Panc1 (cell line): ENCODE measurements at places on chromosomes 11 and 22. TPM values are rescaled to one million over a fixed set of nuclear protein-coding genes. Genes with fewer than 3 reads are reported as not detected.

- DNase-seq: no peak
These were observed 1101.9 kb upstream of the TENM4 start for GRCh38 chr11:80542704-80543103.

GRCh38 chr11:133723056-133723455 lies 122.3 kb downstream of the SPATA19 start:
- no peak for DNase-seq

The OVCH2 gene
- total RNA-seq: not detected

The APOL5 gene
- total RNA-seq: not detected

DNA sequence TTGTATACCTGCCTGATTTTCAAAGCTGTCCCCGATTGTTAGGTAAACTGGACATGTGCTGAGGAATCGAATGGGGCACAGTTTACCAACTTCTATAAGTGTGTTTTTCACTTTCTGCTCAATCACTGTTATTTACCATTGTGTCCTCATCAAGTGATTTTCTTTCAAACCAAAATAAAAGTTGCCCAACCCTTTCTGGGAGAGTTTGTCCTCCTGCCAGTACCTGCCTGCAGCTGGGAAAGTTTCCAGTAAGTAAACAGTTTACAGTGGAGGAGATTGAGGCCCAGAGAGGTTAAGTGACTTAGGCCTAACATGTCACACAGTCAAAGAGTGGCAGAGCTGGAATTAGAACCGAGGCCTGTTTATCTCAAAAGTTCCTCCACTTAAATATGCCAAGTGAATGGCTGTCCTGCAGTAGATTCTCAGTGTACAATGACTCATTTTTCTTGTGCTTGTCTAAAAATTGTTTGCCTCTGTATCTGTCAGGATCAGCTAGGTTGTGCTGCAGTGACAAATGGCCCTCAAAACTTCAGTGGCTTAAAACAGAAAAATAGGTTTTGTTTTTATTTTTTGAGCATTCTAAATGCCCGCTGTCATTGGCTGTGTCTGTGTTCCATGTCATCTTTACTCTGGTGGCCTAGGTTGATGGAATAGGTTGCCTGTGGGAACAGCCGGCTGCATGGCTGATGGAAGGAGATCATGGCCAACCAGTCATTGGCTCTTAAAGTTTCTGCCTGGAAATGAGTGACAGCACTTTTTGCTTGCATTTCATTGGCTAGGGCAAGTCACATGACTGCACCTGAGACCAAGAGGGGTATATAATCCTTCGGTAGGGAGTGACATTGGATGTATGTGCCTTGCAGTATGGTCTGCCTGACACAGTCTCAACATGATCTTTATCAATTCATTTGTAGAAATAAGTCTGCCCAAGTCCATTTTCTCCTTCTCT lies 61.8 kb upstream of the CRYBB3 start:
- DNase-seq: no peak

GRCh38 chr11:64340671-64341335 lies 799 bp downstream of the CCDC88B start:
- DNase-seq: no peak

The INS gene
- total RNA-seq: not detected

- no peak for DNase-seq
These were observed 48.0 kb downstream of the BID start for GRCh38 chr22:17726006-17726927.

The OR52E6 gene
- total RNA-seq: not detected

The SAA2 gene
- 4.0 TPM for total RNA-seq

DNA sequence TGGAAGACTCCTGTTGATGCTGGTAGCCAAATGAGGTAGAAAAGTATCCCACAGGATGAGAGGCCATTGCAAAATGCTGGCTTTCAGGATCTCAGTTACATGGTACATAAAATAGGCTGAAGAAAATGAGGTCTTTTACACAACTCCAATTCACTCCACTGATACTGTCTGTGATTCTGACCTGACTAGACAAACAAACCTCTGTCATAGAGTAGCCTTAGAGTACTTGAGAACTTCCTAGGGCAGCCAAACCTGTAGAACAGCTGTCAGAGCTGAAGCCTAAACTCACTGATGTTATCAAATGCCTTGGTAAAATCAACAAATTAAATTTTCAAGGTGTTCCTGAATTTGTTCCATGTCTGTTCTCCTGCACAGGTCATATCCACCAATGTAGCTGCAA lies 26.2 kb upstream of the POGLUT3 start:
- no peak for DNase-seq

GRCh38 chr11:116773203-116774097 lies 663 bp upstream of the BUD13 start:
- no peak for DNase-seq

The ASPHD2 gene
- total RNA-seq: 0.15 TPM

The CCDC116 gene
- not detected for total RNA-seq

The CYP2D6 gene
- total RNA-seq: 2.7 TPM

The B4GALNT4 gene
- 122 TPM for total RNA-seq

DNA sequence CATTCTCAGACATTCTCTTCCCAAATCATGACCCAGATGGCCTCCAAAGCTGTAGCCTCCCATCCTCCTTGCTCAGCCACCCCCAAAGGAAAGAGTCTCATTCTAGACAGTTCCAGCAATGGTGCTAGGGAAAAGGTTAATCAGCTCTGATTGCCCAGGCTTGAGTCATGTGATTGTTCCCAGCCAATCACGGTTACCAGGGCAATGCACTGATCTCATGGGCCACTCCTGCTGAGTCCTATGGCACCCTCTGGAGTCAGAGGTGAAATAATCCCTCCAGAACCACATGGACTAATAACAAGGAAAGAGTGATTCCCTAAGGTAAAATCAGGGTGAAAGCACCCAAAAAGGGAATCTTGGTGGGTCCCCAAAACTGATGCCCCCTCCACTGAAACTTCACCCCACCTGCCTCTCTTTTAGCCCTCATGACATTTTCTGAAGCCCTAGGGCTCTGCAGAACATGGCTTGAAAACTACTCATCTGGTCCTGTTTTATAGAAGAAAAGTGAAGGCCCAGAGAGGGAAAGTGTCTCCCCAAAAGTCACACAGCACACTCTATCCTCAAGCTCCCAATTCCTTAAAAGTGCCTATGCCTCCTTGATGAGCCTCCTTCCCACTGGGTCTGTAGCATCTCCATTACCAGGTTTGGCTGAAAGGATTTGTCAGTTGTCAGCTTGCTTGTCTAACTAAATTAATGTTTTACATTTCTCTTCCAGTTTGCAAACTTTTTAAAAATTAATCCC lies 203.7 kb downstream of the MN1 start:
- DNase-seq: no peak

The CLTCL1 gene
- 11.9 TPM for total RNA-seq

DNA sequence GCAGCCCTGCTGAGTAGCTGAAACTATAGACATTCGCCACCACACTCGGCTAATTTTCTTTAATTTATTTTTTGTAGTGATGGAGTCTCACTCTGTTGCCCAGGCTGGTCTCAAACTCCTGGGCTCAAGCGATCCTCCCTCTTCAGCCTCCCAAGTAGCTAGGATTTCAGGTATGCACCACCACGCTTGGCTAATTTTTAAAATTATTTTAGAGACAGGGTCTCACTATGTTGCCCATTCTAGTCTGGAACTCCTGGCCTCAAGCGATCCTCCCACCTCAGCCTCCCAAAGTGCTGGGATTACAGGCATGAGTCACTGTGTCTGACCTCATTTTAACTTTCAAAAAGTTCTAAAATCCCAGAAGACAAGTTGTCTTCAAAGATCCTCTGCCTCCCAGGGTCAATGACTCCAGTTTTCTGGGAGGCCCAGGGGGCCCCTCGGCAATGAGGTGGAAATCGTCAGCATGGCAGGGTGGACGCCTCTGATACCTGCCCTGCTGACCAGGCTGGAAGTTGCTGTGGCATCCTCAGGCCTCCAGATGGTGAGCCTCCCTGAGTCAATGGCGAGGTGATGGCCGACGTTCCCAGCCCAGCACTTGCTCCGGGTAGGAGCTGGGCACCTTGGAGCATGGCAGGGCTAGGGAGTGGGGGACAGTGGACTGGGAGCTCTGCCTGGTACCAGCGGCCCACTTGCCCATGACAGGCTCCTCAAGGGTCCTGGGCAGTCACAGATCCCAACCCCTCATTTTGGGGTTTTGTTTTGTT lies 31.1 kb downstream of the RPL3 start:
- DNase-seq: no peak

The SULT4A1 gene
- 12.0 TPM for total RNA-seq

The MYO18B gene
- not detected for total RNA-seq

The HEPHL1 gene
- total RNA-seq: not detected

The NCF4 gene
- not detected for total RNA-seq

- DNase-seq: no peak
These were observed 3.7 kb downstream of the GRIK4 start for GRCh38 chr11:120515186-120515723.

- no peak for DNase-seq
These were observed 72.1 kb downstream of the CELSR1 start for GRCh38 chr22:46465345-46465720.

- DNase-seq: no peak
These were observed 576.3 kb downstream of the BRD1 start for GRCh38 chr22:49251371-49251770.

DNA sequence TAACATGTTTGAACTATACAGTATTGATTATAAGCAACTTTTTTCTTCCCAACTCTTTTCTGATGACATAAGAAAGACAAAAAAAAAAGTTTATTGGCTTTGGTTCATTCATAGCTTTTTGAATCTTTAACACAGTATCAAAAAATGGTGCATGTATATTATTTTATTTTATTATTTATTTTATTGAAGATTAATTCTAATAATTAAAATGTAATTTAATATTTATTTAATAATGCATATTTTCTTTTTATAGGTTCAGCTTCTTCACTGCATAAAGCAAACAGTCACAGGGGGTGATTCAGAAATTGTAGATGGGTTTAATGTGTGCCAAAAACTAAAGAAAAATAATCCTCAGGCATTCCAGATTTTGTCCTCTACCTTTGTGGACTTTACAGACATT lies 78.8 kb downstream of the BBOX1 start:
- DNase-seq: no peak

The TYMP gene
- total RNA-seq: 56.0 TPM

GRCh38 chr11:27611390-27611789 lies 88.9 kb downstream of the BDNF start:
- DNase-seq: no peak

The RNF169 gene
- total RNA-seq: 23.6 TPM

DNA sequence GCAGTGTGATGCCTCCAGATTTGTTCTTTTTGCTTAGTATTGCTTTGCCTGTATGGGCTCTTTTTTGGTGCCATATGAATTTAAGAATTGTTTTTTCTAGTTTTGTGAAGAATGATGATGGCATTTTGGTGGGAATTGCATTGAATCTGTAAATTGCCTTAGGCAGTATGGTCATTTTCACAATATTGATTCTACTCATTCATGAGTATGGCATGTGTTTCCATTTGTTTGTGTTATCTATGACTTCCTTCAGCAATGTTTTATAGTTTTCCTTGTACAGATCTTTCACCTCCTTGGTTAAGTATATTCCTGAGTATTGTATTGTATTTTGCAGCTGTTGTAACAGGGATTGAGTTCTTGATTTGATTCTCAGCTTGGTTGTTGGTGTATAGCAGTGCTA lies 18.3 kb upstream of the ZBED5 start:
- DNase-seq: no peak

The PGA5 gene
- not detected for total RNA-seq
